ENCODE measurements at places on chromosomes 2 and 18.

DNA sequence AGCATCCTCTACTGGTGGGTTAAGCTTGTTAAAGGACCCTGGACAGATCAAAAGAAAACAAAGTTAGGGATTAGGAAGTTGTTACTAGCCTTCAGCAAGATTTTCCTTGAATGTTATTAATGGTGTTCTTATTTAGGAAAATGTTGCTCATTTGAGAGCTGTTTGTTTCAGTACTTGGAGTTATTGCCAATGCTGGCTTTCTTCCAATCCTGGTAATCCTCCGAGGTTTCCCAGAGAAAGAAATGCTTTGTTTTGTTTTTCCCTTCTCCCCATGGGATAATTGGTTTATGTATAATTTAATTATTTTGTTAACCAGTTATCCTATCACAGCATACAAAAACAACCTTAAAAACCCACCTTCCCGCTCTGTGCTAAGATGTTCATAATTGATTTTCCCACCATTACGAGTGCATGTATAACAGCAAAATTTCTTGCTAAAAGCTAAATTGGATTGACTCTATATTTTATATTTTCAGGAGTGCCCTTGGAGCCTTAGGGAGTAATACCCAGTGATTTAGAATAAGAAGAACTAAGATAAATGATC lies 79.8 kb downstream of the MGAT5 start:
- no peak for DNase-seq

GRCh38 chr18:8423051-8423557 lies 186.1 kb upstream of the RAB12 start:
- DNase-seq = no peak

DNA sequence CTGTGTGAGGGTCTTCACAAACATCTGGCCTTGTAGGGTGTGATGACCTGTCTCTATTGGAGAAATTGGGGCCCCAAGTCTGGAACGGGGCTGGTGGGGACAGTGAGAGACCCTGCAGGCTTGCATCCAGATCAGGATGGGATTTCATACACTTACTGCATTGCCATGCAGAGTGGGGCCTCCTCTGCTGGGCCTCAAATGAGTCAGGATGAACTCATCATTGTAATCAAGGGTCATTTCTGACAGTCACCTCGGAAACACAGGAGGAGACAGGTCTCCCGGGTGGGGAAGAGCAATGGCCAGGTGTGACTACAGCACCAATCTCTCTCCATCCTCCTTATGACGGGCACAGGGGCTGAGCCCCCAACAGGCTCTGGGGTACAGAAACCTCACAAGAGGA lies 48.1 kb upstream of the GALR1 start:
- DNase-seq = no peak

- no peak for DNase-seq
These were observed 20.0 kb downstream of the FBXO41 start for GRCh38 chr2:73264332-73264606.

DNA sequence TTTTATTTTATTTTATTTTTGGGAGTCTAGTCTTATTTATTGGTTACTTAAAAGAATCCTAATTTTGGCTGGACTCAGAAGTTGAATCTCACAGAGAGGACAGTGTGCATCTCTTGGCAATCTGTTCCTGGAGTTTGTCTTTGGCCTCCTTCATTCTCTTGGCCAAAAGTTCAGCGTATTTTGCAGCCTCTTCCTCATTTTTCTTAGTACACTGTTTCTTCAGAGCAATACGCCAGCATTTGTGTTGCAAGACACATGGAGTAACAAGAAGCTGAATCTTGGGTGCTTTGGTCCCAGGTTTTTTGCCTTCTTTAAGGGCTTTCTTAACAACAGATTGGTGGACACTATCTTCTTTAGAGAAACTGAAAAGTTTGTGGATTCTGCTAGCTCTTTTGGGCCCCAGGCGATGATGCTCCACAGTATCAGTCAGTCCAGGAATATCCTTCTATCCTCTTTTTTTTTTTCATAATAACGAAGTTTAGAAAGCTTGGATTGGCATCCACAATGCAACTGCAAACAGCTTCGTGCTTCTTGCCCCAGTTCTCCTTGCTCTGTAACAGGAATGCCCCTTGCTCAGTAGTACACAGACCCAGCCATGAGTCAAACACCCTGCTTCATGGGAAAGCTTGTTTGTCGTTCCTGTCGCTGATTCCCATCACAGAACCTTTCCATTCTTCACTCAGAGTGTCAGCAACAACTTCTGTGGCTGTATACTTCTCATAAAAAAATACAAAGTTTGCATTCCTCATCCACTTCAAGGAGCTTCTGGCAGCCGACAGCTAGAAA lies 34.8 kb upstream of the RFX8 start:
- DNase-seq = peak; percentile 58

DNA sequence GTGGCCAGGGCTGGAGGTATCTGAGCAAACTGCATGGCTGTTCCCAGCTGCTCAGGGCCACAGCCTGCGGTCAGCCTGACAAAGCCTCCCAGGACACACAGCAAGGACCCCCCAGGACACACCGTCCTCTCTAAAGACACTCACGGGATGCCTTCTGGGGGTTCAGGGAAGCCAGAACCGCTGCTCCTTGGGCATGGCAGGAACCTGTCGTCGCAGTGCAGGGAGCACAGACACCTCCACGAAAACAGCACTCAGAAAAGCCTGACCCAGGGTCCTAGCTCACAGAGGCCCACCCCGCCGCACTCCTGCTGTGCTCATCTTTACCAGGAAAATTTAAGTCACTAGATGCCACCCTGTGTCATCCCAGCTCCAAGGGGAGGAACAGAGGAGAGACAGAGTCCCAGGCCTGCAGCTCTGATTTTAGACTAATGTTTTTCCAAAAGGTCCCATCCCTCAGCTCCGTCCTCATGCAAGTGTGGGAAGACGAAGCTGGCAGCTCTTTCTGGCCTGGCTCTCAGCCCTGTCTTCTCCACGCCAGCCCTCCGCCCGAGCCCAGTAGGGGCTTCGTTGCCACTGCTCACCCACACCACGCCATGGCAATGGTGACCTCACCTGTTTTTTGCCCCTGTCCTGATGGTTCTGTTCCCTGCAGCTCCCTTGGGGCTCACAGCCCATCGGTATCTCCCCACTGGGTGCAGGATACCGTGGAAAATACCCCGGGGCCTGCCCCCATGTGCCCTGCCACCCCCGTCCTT lies 23.9 kb upstream of the SLC66A3 start:
- no peak for DNase-seq

DNA sequence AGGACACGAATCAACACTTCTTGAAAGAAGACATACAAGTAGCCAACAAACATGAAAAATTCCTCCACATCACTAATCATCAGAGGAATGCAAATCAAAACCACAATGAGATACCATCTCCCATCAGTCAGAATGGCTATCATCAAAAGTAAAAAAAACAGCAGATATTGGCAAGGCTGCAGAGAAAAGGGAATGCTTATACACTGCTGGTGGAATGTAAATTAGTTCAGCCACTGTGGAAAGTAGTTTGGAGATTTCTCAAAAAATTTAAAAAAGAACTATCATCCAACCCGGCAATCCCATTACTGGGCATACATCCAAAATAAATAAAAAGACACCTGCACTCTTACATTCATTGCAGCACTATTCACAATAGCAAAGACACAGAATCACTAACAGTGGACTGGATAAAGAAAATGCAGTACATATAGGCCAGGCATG lies 78.7 kb downstream of the GRB14 start:
- DNase-seq = no peak

DNA sequence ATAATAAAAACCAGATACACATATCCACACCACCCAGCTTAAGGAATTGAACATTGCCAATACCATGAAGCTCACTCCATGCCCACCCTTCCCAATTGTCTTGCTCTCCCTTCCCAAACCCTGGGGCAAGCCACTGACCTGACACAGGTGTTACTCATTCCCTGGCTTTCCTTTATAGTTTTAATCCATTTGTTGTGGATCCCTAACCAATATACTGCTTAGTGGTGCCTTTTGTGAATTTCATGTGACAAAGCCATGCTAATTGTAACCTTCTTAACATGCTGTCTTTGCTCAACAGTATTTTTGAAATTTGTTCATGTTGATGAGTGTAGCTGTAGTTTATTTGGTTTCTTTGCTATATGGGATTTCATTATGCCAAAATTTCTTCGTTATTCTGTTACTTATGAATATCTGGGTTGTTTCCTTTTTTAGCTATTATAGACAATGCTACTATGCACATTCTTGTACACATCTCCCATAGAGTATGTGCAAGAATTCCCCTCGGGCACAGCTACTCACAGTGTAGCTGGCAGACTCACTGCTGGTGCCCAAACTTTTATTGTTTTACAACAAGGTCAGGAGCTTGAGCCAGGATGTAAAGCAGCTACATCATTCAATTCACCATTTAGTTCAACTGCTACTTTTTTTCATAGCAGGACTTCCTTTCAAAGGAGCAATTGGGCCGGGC lies 90.8 kb upstream of the ATL2 start:
- DNase-seq = no peak

DNA sequence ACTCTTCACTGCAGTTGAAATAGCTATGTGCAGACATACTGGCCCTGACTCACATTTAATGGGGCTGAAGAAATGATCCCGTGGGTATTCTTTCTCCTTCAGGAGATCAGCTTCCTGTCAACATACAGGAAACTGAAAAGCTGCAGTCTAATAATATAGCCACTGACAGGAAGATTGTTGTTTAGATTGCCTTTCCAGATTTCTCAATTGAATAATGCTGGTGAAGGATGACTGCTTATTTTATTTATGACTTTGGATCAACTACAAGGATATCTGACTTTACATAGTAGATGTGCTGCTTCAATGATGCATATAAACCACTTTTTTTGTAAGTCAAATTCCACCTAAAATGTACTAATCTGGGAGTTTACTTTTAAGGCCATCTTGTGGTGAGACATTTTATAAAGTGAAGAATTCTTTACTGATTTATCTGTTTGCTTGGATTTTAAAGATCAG lies 93.4 kb upstream of the MAP4K3 start:
- DNase-seq = peak; percentile 27

DNA sequence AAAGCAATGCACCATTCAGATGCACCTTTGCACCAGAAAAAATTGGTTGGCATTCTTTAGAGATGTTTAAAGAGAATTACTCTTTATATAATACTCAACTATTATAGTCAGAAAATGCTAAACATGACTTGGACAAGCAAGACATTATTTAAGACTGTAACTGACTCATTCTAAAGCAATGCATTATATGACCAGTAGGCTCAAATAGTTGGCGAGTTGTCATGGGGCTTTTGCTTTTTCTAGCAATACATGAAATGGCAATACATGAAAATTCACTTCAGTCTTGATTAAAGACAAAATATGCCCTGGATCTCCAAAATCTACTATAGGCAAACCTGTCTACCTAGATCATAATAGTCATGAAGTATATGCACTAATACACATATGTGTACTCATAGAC lies 216.9 kb upstream of the VWC2L start:
- DNase-seq = peak; percentile 12

GRCh38 chr2:221200184-221200839 lies 371.8 kb downstream of the EPHA4 start:
- no peak for DNase-seq

DNA sequence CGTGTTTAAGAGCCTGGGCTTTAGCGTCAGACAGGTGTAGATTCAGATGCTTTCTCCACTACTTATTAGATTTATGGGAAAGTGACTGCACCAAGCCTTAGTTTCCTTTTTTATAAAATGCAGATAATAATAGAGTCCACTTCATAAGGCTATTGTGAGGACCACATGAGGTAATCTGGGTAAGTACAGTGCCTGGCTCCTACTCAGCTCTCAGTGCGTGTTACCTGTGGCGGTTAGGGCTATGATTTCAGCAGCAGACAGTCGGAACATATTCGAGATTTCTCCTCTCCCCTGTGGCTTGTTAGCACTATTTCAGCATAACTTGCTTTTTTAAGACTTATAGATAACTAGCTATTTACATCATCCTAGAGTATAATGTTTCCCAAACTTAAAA lies 32.0 kb downstream of the MAP3K20 start:
- no peak for DNase-seq

GRCh38 chr2:54371460-54372065 lies 84.6 kb upstream of the SPTBN1 start:
- no peak for DNase-seq

- DNase-seq = no peak
These were observed 30.9 kb downstream of the RALBP1 start for GRCh38 chr18:9506046-9506792.

- DNase-seq = no peak
These were observed 177.7 kb downstream of the SRBD1 start for GRCh38 chr2:45433363-45433762.

GRCh38 chr18:76493213-76494161 lies 1.6 kb downstream of the ZNF516 start:
- DNase-seq = peak; percentile 14

DNA sequence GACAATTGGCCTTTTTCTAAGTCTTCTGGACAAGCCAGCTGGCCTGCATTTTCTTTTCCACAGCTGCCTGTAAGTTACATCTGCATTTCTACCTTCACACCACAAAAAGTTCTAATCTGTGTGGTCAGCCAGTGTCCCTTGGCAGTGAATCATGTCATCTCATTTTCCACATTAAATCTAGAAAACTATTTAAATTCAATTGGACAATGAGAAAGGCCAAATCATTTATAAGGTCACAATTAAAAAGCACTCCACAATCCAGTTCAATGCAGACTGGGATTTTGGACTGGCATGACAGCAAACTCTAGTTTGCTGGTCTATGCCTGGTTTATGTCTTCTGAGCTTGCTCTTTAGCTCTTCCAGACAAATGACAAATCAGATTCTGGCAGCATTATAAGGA lies 494.2 kb upstream of the SPHKAP start:
- DNase-seq = no peak

DNA sequence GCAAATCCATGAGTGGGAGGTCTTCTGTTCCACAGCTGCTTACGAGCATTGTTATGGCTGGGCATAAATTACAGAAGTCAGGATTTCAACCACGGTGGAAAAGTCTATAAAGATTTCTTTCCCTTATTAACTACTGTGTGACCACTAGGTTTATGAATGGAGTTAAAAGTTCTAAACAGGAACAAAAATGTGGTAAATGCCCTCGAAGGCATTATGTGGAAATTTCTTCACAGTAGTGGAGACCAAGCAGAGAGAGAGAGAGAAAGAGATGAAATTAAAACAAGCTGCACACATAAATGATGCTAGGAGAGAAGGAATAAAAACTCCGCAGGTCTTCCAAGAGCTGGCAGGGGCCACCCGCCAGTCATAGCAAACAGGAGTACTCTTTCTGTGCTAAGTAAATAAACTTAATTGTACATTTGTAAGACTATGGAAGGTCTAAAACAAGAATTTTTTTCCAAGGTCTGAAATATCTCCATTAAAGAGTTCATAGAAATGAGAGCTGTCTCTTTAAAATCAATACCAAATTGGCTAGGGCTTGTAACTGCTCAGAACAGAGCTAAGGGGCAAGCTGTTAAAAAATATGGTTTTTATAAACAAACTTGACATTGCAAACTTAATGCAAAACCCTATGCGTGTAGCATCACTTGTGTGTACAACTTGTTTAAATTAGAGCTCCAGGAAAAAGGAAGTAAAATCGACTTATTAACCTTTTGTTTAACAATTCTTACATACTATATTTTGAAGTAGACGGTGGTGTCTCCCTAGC lies 438.2 kb downstream of the MEIS1 start:
- DNase-seq = peak; percentile 33

GRCh38 chr2:43323857-43324256 lies 97.5 kb upstream of the ZFP36L2 start:
- DNase-seq = peak; percentile 25

GRCh38 chr2:127614731-127615130 lies 31.2 kb upstream of the GPR17 start:
- peak; percentile 96 for DNase-seq

Data from trophoblast cell (in vitro differentiated cells and primary cell).